Activated CD4-positive, CD25-positive, alpha-beta regulatory T cell treated with anti-CD3 and anti-CD28 coated beads, Interleukin-2, amount 50 U/mL, for 16 hours (primary cell): ENCODE measurements at places on chromosomes 11 and 22.

DNA sequence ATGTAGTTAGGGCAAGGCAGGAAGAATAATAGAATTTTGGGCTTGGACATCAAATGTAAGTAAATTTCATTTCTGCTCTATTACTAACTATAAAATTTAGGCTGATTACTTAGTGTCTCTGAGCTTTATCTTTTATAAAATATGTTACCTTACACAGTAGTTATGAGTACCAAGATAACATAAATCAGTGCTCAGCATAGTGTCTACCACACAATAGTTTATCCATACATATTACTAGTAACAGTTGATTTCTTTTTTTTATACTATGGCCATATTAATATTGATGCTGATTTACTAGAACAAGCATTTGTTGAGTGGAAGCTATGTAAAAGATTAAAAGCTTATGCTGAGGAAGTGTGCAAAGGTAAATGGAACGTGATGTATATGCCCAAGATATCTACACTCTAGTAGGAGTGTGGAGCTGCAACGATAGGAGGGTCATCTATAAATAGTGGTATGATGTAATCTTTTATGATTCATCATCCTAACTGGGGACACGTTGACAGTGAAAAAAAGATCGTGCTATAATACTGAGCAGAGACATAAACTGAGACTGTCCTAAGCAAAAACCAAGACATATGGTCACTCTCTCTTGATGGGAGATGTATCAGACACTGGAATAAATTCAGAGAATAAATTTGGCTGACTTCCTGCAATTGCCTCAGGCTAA is 8.7 kb upstream of the SLC5A12 start:
- no peak for DNase-seq

DNA sequence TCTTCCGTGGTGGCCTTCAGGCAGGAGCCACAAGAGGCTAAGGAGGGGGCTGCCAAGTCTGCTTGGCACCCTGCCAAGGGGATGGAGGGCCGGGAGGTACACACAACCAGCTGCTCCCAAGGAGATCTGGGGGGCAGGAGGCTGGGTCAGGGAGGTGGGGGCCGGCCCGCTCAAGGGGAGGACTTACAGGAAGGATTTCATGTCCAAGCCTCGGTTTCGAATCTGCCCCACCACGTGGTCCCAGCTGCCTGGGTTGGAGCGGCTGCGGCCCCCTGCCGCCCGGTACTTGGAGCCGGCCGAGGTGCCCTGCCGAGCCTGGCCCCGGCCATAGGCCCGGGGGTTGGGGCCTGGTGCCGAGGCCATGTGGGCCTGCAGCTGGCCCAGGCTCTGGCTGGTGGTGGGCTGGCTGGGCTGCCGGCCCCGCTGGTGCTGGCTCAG is 33.5 kb downstream of the LRRC10B start:
- DNase-seq, result no peak

DNA sequence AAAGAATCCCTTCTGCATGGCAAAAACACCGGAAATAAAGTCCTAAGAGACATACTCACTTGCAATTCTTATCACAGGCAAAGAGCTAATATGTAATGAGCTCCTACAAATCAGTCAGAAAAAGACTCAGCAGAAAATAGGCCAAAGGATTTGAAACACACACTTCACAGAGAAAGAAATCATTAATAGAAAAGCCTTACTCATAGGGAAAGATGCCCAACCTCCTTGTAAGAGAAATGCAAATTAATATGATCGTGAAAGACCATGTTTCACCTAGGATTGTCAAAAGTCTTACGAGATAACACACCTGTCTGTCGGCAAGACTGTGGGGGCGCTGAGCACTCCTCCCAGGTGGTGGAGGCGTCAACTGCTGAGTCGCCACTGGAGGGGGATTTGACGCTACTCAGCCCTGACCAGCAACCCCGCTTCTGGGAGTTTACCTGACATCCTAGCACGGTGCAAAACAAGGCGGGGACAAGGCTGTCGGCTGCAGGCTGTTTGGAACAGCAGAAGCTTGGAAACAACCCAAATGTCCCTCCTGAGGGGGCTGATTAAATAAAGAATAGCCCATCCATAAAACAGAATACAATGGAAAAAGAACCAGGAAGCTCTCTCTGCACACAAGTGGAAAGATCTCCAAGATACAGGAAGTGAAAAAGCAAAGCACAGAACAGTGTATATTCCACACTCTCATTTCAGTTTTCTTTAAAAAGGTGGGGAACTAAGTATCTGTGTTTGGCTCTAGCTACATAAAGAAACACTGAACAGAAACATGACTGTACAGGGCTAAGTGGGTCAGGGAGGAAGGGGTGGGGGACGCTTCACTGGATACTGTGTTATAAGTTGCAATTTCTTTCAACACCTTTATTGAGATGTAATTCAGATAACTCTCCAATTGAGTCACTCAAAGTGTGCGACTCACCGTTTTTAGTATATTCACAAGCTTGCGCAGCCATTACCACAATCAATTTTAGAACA is 11.5 kb downstream of the CSNK1E start:
- DNase-seq, result no peak

GRCh38 chr11:2743427-2744110 is 43.8 kb upstream of the KCNQ1OT1 start:
- DNase-seq, result no peak

- DNase-seq, result no peak
These were observed 119.1 kb upstream of the CHORDC1 start for GRCh38 chr11:90341986-90342385.

GRCh38 chr11:2530131-2530854 is 85.5 kb downstream of the KCNQ1 start:
- DNase-seq, result no peak

- DNase-seq, result no peak
These were observed 119.7 kb downstream of the CWF19L2 start for GRCh38 chr11:107337917-107338316.

- DNase-seq, result no peak
These were observed 28.6 kb upstream of the ANGPTL5 start for GRCh38 chr11:101944923-101945322.

DNA sequence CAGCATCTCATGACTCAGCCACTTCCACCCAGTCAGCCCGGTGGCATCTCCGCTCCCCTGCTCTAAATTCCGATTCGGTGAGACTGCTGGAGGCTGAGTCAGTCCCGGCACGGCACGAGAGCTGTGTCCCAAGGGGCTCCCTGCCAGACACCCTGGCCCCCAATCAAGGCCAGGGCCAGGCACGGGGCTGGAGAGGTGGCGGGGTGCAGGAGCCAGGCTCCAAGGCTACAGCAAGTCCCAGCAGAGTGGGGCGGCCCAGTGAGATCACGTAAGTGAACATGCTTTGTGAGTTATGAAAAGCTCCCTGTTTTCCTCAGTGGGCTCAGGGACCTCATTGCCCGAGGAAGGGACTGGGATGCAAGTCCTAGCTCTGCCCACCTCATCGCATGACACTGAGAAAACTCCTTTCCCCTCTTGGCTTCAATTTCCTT is 3.0 kb downstream of the C11orf68 start:
- no peak for DNase-seq

GRCh38 chr22:47573141-47573540 is 810.7 kb downstream of the TBC1D22A start:
- no peak for DNase-seq

GRCh38 chr11:69500285-69501120 is 19.0 kb downstream of the LINC01488 start:
- DNase-seq, result no peak
